ENCODE measurements at places on chromosomes 4 and X.

DNA sequence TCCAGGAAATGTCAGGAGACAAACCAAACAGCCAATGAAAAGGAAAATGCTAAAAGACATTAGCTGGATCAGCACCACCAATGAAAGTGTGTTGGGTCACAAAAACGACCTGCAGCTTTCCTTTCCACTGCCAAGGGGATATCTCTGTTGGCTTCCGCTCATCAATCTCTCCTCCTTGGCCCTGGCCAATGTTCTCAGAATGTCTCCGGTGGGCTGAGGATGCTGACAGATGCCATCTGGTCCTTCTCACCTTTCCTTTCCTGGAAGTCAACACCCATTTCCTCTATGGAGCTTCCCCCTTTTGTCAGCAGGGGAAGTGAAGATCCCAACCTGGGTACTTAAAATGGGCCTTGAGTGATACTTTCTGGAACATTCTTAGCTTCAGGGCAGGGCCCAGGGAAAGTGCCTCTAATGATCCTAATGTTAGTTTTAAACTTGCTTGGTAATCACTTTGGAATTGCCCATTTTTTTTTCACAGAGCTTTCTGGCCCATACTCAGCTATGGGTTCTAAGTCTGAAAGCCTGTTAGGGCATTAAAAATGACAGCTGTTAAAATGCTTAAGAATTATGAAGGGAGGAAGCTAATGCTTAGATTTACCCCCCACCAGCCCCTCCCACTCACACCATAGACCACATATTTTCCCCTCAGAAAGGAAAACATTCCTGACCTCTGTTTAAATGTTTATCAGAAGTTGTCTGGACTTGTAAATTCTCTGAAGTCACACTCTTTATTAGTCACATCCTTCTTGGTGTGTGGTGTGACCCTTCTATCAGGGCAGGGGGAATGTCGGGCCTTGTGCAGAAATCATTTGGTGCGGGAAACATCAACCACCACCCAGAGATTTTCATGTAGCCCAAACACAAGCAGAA, 29.2 kb downstream of the IGFBP7 start:
- no peak for DNase-seq

- DNase-seq: no peak
These were observed 27.0 kb upstream of the ZNF280C start for GRCh38 chrX:130295519-130296296.

DNA sequence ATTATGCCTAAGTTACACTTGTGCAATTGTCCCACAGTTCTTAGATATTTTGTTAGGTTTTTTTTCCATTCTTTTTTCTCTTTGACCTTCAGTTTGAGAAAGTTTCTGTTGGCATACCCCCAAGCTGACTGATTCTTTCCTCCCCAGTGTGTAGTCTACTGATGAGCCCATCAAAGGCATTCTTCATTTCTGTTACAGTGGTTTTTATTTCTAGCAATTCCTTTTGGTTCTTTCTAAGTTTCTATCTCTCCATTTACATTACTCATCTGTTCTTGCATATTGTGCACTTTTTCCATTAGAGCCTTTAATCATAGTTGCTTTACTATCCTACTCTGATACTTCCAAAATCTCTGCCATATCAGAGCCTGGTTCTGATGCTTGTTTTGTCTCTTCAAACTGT, 31.9 kb downstream of the CASP6 start:
- no peak for DNase-seq

- DNase-seq: no peak
These were observed 384.6 kb downstream of the PPP3CA start for GRCh38 chr4:100962698-100963097.

- no peak for DNase-seq
These were observed 428.2 kb downstream of the TLL1 start for GRCh38 chr4:166301266-166301665.

Measured in T-helper 17 cell (primary cell).